ENCODE measurements at places on chromosomes 3 and 15.
A peak's percentile ranks its signal among the peaks of the same experiment; 100 is the strongest.

DNA sequence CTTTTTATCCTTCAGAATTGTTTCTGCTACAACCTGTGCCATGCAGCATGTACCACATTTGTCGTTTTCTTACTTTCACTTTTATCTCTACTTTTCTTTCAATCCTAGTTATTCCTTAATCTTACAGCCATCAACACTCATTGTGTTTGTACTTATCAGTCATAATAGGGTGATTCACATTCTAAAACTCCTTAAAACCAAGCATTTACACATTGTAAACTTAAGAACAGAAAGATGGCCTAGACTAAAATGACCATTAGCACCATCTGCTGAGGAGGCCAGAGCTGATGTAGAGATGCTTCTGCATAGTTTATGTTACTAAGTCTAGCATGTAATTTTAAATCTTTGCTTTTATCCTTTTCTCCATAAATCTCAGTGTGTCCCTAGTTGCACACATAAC, 25.5 kb downstream of the EIF2AK4 start:
- no peak for DNase-seq

- no peak for DNase-seq
These were observed 370.1 kb downstream of the NR2F2 start for GRCh38 chr15:96700555-96700954.

GRCh38 chr3:49652903-49653415, 21.2 kb upstream of the APEH start:
- DNase-seq = no peak

DNA sequence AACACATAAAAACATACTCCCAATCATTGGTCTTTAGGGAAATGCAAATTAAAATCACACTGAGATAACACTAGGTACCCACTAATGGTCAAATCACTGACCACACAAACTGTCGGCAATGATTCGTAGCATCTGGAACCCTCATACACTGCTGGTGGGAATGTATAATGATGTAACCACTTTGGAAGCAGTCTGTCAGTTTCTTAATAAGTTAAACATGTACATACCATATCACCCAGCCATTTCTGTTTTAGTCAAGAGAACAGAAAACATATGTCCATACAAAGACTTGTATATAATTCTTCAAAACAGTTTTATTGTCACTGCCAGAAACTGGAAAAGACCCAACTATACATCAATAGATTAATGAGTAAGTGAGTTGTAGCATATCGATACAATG, 63.3 kb upstream of the LRRC3B start:
- DNase-seq = no peak

- no peak for DNase-seq
These were observed 3.6 kb upstream of the PRRT3 start for GRCh38 chr3:9955611-9956352.

DNA sequence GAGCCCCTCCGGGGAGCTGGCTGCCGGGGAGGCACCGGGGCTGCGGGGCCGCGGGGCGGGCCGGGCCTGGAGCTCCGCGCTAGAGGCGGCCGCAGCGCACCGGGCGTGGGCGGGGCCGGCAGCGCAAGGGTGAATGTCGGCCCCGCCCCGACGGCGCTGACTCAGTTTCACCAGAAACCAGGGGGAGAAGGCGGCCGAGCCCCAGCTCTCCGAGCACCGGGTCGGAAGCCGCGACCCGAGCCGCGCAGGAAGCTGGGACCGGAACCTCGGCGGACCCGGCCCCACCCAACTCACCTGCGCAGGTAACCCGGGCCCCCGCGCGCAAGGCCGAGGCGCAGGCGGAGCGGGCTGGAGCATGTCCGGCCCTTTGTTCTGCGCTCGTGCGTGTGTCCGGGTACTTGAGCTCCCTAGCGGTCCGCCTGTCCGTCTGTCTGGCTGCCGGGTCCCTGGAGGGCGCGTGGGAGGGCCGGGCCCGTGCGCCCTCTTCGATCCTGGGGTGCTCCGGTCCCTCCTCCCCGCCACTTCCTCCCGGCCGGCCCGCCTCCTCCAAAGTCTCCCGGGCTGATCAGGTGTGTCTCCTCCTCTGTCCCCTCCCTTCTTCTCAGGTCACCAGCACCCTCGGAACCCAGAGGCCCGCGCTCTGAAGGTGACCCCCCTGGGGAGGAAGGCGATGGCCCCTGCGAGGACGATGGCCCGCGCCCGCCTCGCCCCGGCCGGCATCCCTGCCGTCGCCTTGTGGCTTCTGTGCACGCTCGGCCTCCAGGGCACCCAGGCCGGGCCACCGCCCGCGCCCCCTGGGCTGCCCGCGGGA, at the start of gene SPINT1:
SPINT1 (plus strand) TSS at position 164 of the 811 bp plus-strand sequence; CDS start at position 671, 507 bp downstream.
- DNase-seq = peak; percentile 85

GRCh38 chr15:34179234-34179633, 30.7 kb downstream of the KATNBL1 start:
- DNase-seq = no peak

Measured in activated CD8-positive, alpha-beta memory T cell treated with anti-CD3 and anti-CD28 coated beads for 24 hours (primary cell).